ENCODE measurements at places on chromosomes 5 and 9. TPM values are rescaled to one million over a fixed set of nuclear protein-coding genes. Genes with fewer than 3 reads are reported as not detected.

GRCh38 chr5:143161885-143162540 is 241.5 kb downstream of the NR3C1 start:
- no peak for DNase-seq

- DNase-seq = no peak
Observed at GRCh38 chr9:36328798-36329411, 70.7 kb upstream of the GNE start.

GRCh38 chr5:79716839-79717238 is 27.2 kb downstream of the CMYA5 start:
- DNase-seq = no peak

- DNase-seq = peak; percentile 64
Observed at GRCh38 chr5:133933670-133934295, 34.6 kb downstream of the C5orf15 start.

GRCh38 chr5:78920604-78921003 is 64.5 kb downstream of the ARSB start:
- no peak for DNase-seq

DNA sequence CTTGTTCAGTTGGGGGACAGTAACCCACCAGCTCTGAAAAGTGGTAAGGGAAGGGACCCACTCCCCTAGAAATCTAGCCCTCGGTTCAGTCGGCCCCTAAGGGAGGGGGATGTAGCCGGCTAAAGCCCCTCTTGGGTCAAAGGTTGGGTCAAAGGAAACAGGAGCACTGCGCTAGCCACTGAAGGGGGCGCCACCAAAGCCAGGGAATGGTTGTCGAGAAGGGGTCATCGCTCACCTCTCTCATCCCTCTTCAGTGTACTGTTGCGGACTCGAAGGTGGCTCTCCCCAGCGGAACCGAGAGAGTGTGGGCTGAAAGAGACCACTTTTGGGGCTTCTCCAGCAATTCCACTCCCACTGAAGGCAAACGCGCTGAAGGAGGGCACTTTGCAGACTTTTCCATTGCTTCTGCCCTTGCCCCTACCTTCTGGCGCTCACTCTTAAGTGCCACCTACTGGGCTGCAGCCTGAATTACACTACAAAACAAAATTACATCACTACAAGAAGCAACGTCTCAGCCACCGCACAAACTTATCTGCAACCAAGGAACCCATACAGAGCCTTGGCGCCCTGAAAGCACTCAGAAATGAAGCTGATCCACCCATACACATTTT is 396.9 kb downstream of the PDE4D start:
- DNase-seq = no peak

GRCh38 chr5:61538722-61539501 is 206.9 kb downstream of the ZSWIM6 start:
- no peak for DNase-seq

- DNase-seq = no peak
Observed at GRCh38 chr5:2997179-2997578, 245.7 kb upstream of the IRX2 start.

DNA sequence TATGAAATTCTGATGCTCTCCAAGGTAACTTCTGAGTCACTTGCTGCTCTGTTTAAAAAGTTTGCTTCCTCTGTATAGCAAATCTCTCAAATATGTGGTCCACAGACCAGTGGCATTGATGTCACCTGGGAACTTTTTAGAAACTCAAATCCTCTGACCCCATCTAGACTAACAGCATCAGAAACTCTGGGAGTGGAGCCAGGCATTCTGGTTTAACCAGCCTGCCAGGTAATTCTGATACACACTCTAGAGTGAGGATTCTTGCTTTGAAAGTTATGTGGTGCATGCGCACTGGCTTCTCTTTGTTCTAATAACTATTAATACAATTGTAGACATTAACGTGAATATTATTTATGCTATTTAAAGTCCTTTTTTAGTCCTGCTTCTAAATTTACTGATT is 298.1 kb downstream of the SLF1 start:
- DNase-seq = no peak

GRCh38 chr9:97889941-97890887 is 32.1 kb downstream of the TRMO start:
- DNase-seq = no peak

DNA sequence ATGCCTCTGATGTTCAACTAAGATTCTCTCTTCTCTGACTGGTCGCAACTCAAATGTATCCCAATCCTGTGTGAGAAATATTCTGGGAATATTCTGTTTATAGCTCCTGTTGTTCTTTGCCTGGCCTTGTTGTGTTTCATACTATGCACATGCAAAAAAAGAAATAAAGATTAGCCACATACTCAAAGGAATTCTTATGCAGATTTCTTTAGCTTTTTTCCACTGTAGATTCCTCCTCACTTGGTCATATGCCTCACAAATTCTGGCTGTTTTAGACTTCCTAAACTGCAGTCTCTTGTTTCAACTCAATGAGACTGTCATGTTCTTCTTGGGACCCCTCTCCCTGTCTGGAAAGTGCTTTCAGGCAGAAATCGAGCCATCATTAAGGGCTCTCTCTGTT is 217.5 kb upstream of the SH3GL2 start:
- DNase-seq = no peak

- peak; percentile 91 for DNase-seq
Observed at GRCh38 chr5:10601246-10602030, 37.6 kb downstream of the ANKRD33B start.

- no peak for DNase-seq
Observed at GRCh38 chr5:66129144-66129543, 15.0 kb upstream of the SREK1 start.

- DNase-seq = no peak
Observed at GRCh38 chr5:17150531-17150930, 66.9 kb upstream of the BASP1 start.

DNA sequence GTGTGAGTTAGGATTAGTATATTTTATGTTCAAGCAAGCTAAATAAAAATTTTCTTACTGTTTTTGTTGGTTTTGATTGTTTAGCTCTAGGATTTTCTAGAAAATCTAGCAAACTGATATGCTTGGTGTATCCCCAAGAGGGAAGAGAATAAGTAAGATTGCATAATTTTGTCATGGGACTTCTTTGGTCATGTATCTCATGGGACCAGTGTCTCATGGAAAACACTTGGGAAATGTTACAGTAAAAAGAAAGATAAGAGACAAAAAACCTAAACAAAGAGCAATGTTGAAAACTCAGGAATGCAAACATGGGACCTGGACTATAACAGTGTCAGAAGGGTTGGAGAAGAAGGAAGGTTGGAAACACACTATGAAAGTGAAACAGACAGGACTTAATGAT is 119.4 kb downstream of the TLR4 start:
- DNase-seq = no peak

DNA sequence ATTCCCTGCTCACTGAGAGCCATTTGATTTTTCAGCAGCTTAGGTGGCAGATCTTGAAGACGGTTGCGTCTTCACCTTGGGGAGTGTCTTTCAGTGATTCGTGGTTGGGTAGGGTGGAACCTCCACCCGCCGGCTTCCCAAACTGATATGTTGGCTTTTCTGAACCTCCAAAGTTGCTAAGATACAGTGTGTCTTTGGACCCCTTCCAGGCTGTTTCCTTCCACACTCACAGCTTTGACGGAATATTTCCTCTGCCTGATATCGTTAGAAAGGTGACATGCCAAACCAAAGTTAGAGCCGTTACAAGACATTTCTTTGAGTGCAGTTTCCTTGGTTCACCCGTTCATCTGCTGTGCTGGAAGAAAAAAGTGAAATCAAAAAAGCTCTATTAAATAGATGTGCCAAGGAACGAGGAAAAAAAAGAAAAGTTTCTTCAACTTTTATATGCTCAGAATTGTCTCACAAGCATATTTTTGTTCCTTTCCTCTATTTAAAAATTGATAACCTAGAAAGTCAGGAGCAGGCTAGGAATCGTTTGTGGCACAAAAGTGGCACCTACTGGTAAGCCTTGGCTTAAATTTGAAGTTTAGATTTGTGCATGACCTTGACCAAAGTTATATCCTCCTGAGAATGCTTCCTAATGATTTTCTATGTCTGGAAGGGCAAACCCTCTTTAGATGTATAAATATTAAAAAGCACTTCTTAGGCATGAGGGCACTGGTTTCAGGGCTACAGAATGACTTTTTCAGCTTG is 270.7 kb upstream of the WWC1 start:
- DNase-seq = no peak

GRCh38 chr5:11574787-11575186 is 329.5 kb downstream of the CTNND2 start:
- DNase-seq = no peak

- DNase-seq = no peak
Observed at GRCh38 chr5:24491490-24491889, 153.3 kb downstream of the CDH10 start.

DNA sequence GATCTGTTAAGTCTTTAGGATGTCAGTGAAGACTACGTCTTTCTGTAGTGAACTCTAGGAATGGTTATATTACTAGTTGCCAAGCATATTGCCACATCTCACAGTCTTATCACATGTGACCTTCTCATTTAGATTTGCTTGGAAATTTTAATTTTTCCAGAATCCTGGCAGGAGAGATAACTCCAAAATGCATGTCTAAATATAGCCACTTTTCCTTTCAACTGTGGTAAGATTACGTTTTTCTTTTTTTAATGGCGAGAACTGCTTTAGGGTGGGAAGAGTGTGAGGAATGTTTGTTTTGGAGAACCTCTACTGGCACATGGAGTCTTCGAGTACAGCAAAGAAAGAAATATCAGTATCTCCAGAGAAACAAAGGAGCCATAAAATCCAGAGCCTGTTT is 91.7 kb upstream of the ADAMTSL1 start:
- DNase-seq = no peak

GRCh38 chr5:131622633-131623032 is 12.4 kb downstream of the RAPGEF6 start:
- no peak for DNase-seq

GRCh38 chr5:150486402-150487198 is 21.3 kb upstream of the NDST1 start:
- DNase-seq = peak; percentile 82

- peak; percentile 88 for DNase-seq
Observed at GRCh38 chr5:69414885-69415583, at the start of gene MARVELD2. Gene MARVELD2, plus strand, starts transcription at chr5:69415116. Its CDS starts 4,270 bp downstream, at chr5:69419386.

DNA sequence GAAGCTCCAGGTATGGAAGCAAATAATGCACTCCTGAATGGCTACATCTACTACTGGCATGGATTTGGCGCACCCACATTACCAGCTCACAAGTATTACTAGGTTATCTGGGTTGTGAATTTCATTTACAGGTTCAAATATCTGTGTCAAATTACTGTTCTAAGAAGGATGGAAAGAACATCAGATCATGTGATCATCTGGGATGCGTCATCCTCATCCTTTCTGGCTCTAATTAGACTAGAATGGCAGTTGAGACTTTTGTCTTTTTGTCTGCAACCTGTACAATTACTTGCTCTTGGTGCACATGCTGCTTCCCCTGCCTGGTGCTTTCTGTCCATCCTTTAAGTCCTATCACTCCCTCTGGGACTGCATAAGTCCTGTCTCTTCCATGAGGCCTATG is 64.1 kb downstream of the PJA2 start:
- DNase-seq = no peak

DNA sequence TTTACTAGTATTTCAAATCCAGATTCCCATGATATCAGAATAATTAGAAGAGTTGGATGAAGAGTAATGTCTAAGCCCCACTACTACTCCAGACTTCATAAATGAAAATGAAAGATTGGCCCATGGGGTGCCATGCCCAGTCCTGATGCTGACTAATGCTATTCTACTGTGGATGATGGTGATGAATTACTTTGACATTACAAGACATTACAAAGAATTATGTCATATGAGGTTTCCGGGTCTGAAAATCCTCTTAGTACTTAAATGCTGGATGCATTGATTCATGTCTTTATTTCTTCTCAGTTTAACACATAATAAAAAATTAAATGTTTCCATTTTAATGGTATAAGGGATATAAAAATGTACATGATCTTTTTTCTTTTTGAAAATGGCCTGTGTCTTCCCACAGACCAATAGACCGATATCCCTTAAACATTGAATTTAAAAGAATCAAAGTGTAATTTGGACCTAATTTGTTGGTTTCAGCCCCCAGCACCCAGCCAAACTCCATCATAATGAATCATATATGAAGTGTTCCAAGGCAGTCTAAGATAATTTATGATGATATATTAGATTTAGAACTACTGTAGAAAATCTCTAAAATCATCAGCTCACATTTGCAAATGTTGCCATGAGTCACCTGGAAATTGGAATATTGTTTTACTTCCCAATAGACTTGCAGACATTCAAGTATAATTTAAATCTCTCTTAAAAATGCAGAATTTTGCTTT is 223.6 kb upstream of the SGCD start:
- no peak for DNase-seq

- no peak for DNase-seq
Observed at GRCh38 chr9:72935595-72935994, 17.3 kb downstream of the ALDH1A1 start.

DNA sequence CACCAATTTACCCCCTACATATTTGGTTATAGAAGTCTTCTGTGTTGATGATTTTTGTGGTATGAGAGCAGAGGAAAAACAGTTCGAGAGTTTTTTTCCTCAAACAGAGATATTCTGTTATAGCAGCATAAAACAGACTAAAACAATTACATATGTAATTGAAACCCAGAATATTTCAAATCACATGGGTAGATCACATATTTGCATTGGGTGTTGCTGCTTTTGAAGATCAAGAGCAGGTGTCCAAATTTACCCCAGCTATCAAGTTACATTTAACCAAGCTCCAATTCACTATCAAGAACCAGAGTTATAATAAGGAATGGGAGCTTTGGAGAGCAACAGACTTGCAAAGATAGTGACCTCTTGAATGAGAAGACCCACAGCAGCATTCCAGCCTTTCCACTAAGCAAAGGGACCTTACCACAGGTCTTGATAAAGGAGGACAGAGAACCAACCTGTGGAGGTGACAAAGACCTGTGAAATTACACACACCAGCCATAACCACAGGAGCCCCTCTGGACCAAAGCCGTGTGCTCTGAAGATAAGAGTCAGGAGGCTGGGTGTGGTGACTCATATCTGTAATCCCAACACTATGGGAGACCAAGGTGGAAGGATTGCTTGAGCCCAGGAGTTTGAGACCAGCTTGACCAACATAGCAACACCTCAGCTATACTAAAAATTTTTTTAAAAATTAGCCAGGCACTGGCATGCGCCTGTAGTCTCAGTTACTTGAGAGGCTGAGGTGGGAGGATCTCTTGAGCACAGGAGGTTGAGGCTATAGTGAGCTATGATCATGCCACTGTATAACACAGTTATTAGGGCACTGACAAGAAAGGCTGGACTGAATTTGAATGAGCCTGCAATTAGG is 4.0 kb upstream of the CCL28 start:
- no peak for DNase-seq

The MED7 gene
- total RNA-seq = 14.2 TPM

The BTNL8 gene
- not detected for total RNA-seq

The PPP2R2B gene
- 53.1 TPM for total RNA-seq

The ADAMTSL2 gene
- 11.3 TPM for total RNA-seq

The NCBP1 gene
- 24.7 TPM for total RNA-seq

The FOXD4 gene
- total RNA-seq = 0.24 TPM

The STPG3 gene
- total RNA-seq = not detected

The GMCL2 gene
- total RNA-seq = not detected

The MPDZ gene
- total RNA-seq = 63.3 TPM

The FCN1 gene
- 16.5 TPM for total RNA-seq

The SURF4 gene
- 130 TPM for total RNA-seq

The CCDC69 gene
- total RNA-seq = 72.4 TPM

The PCDHB14 gene
- total RNA-seq = 5.0 TPM

The MEGF10 gene
- 0.19 TPM for total RNA-seq

The PLEKHG4B gene
- not detected for total RNA-seq
